ENCODE measurements at places on chromosomes 6 and 20.

DNA sequence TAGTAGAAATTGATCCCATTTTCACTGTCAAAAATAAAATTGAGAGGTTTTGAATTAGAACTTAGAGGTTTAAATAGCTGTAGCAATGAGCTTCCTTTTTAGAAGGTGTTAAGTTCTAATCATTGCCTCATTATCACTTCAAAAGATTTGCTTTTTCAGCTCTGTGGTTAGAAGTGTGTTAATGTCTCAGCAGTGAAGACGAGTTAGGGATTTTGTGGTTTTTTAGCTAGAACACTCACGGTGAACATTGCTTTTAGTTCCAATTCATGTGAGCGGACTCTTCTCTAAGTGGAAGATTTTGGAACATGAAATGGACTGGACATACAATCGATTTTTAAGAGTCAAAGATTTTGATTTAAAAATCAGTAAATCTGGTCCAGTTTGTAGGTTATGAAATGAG, 12.7 kb upstream of the IFNGR1 start:
- no peak for DNase-seq

DNA sequence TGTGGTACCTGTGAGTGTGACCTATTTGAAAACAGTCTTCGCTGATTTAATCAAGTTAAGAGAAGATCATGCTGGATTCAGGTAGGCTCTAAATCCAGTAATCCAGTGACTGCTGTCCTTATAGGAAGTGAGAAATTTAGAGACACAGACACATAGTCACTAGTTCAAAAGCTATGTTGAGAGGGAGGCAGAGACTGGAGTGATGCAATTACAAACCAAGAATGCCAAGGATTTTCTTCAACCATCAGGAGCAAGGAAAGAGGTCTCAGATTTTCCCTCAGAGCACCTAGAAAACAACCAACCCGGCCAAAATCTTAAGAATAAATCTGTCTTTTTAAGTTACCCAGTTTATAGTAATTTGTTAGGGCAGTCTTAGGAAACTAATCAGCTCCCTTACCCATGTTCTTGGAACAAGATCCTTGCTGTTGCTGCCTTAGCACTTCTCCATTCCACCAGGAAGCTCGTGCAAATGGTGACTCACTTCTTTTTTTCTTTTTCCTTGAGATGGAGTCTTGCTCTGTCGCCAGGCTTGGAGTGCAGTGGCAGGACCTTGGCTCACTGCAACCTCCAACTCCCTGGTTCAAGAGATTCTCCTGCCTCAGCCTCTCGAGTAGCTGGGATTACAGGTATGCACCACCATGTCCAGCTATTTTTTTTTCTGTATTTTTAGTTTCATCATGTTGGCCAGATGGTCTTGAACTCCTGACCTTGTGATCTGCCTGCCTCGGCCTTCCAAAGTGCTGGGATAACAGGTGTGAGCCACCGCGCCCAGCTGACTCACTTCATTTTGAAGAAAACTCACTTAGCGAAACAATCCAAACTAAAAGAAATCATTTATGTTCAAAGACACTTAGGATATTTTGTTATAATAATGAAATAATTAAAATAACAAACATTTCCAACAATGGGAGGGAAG, 34.4 kb upstream of the ZNF184 start:
- DNase-seq = no peak

- no peak for DNase-seq
Measured at GRCh38 chr20:23869520-23869919, 10.0 kb downstream of the CST5 start.

GRCh38 chr6:10343320-10343719, 71.6 kb downstream of the TFAP2A start:
- no peak for DNase-seq

DNA sequence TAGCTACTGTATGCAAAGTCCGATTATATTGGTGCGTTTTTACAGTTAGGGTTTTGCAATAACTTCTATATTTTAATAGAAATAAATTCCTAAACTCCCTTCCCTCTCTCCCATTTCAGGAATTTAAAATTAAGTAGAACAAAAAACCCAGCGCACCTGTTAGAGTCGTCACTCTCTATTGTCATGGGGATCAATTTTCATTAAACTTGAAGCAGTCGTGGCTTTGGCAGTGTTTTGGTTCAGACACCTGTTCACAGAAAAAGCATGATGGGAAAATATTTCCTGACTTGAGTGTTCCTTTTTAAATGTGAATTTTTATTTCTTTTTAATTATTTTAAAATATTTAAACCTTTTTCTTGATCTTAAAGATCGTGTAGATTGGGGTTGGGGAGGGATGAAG, 13.7 kb upstream of the PLCG1 start:
- no peak for DNase-seq

GRCh38 chr6:22236626-22237414, 60.0 kb downstream of the PRL start:
- no peak for DNase-seq

DNA sequence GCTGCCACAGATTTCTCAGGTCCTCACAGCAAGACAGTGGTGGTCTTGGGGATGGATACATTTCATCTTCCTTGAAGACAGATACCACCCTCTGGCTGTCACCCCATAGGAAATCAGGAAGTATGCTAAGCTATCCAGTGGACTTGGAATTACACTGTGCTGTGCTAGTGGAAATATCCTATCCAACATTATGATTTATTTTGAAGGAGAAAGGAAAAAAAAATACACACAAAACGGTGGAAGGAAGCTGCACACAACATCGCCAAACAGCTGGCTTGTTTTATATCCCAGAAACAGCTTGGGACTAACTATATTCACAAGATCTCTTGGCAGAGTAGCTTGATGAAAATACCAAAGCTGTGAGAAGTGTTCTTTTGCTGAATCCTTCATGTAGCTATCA, 257.6 kb downstream of the LAMA2 start:
- DNase-seq = no peak

- DNase-seq = no peak
Measured at GRCh38 chr6:52543729-52544601, 32.9 kb downstream of the TRAM2 start.

- no peak for DNase-seq
Measured at GRCh38 chr20:45358282-45359068, 4.5 kb upstream of the SYS1 start.

GRCh38 chr6:43386492-43386891, 17.0 kb upstream of the ZNF318 start:
- DNase-seq = peak; percentile 78

GRCh38 chr6:22147921-22148776, 148.7 kb downstream of the PRL start:
- DNase-seq = peak; percentile 81

- no peak for DNase-seq
Measured at GRCh38 chr6:156254240-156254639, 522.9 kb upstream of the ARID1B start.

DNA sequence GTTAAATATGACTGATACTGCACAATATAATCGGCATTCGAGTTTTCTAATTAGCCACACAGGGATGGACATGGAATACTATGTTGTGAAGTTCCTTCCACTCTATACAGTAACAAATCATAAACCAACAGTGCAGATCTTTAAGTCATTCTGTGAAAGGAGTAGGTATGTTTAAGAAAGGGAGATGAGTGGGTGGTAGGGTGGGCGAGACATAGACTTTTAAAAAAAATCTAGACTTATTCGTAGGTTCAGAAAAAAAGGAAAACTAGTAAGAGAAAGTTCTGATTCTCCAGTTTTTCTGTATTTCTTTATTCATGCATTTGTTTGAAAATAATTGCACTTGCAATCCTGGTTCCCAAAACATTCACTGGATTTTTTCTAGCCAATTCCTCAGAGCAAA, 61.8 kb downstream of the SYNDIG1 start:
- no peak for DNase-seq

DNA sequence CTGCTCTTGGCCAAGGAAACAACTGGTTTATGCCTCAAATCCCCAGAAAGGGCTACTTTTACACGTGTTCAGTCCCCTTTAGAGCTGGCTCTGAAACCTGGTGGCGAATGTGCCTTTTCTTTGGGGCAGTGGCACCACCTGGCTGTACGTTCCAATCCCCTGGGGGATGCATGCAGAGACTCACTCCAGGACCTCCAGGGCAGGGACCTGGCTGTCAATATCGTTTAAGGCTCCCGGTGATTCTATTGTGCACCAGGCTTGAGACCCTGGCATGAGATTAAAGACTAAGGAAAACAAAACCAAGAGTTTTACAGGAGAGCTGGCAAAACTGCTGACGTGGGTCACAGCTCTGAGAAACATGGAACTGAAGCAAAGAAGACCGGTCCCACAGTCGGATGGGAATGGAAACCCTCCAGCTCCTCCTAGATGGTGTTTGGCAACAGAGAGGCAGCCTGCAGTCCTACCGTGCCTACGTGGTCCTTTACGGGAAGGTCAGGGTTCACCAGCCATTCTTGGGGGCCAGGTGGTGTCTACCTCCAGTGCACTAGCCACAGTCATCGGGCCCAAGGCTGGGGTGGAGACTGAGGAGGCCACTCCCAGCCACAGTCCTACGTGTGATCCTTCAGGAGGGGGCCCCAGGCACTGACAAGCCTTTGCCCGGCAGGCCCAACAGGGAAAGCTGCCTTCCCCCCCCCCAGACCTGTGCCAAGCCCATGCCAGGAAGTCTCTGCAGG, 203.3 kb upstream of the CST7 start:
- no peak for DNase-seq

DNA sequence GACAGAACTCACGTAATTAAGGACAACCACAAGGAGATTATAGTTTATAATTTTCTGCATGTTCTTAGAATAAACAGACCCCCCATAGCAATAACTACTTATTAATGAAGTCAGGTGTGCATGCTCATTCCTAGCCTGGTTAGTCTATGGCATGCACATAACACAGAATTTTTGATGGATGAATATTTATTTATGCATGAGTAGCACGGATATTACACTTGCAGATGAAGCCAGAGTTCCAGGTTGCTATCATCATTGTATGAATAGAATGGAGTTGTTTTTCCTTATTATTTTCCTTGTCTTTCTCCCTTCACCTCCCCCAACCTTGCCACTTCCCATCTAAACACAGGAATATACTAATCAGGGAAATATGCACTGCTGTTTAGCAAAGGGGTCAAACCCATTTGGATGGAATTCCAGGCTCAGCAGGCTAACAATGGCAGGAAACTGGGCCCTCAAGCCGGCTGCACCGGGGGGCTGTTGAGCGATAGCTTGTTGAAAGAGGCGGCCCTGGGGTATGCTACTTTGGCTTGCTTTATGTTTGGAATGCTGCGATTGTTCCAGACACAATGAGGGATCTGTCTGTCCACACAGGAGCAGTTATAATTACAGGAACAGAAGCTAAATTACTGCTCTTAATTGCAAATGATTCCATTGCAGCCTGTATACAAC, 112.6 kb downstream of the TMEM170B start:
- no peak for DNase-seq

DNA sequence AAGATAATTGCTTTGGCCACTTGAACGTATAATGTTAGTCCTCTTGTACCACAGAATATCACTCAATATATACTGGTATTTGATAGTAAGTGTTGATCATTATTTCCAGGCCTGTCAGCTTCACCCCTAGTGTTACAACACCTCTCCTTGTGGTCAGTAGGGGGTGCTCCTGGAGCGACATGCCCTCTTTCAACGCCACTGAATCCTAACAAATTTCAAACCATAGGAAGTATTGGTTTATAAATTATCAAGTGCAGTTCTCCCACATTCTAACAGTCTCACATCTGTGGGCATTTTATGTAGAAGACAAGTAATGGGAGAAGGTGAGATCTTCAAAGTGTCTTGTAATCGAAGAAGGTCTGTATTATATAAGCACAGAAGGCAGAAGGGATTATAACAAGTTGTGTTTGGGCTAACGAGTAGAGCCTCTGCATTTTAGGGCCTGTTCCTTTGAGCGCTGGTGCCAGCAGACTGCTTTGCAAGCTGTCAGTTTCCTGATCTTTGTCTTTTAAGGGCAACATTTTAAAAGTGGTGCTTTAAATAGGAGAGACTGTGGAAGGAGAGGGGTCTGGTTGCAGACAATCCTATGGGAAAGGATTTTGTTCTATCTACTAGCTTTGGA, 57.1 kb upstream of the CEP162 start:
- DNase-seq = peak; percentile 7

- DNase-seq = no peak
Measured at GRCh38 chr6:163408352-163408991, 6.0 kb upstream of the QKI start.

- DNase-seq = no peak
Measured at GRCh38 chr6:111803371-111803770, 69.9 kb downstream of the FYN start.

DNA sequence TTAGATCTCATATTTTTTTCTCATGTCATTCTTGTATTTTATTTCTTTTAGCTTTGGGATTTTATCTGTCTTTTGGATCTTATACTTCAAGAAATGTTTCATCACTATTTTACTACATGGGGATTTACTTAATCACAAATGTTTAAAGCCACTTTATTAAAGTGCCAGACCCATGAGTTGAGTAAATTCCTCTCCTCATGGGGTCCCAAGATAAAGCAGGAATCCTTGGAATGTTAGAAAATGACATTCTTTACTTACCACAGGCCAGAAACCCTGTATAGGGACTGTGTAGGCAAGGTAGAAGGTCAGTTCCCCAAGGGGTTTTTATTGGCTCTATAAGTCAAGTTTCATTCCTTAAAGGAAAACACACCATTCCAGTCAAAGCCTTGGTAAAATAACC, 28.4 kb upstream of the OR2J2 start:
- DNase-seq = no peak

DNA sequence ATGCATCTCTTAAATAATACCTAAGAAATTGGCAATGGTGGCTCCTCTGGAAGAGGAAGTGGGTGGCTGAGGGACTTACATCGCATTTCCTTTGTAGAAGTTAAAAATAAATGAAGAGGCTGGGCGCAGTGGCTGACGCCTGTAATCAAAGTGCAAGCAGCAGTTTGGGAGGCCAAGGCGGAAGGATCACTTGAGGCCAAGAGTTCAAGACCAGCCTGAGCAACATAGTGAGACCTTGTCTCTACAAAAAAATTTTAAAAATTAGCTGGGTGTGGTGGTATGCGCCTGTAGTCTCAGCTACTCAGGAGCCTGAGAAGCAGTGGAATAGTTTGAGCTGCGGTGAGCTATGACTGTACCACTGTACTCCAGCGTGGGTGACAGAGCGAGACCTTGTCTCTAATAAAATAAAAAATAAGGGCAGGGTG, 12.2 kb upstream of the NCOA3 start:
- DNase-seq = no peak

All from NCI-H748 treated with DMSO at 0.1 percent for 48 hours (cell line).